Vein endothelial cell (primary cell): ENCODE measurements at places on chromosomes 2 and 18. TPM values are rescaled to one million over a fixed set of nuclear protein-coding genes. Genes with fewer than 3 reads are reported as not detected.

The ALPG gene
- not detected in 2 replicates for total RNA-seq

The VWC2L gene
- not detected in 2 replicates for total RNA-seq

The SERPINB3 gene
- total RNA-seq: not detected in 2 replicates

The CDH20 gene
- total RNA-seq: not detected in 2 replicates

The ZDBF2 gene
- 13.4 and 13.5 TPM in 2 replicates for total RNA-seq

The C2orf72 gene
- total RNA-seq: under 0.01 TPM in 1 of 2 replicates, not detected in the other

The SCN9A gene
- 0.33 and 0.96 TPM in 2 replicates for total RNA-seq

The CTAGE1 gene
- under 0.01 TPM in 1 of 2 replicates, not detected in the other for total RNA-seq

The POTEJ gene
- total RNA-seq: 0.19 and 0.65 TPM in 2 replicates

The SKA1 gene
- total RNA-seq: 6.9 and 20.1 TPM in 2 replicates

The BUB1 gene
- 39.0 and 45.4 TPM in 2 replicates for total RNA-seq

The PIEZO2 gene
- 103 and 134 TPM in 2 replicates for total RNA-seq

The SCYGR4 gene
- total RNA-seq: not detected in 2 replicates

The BOLL gene
- total RNA-seq: not detected in 2 replicates

The CYP26B1 gene
- 0.19 and 0.65 TPM in 2 replicates for total RNA-seq

The EEF1B2 gene
- 517 and 547 TPM in 2 replicates for total RNA-seq

The RESP18 gene
- total RNA-seq: not detected in 2 replicates

The UNC80 gene
- total RNA-seq: under 0.01 TPM in 1 of 2 replicates, not detected in the other

The ALKAL2 gene
- not detected in 2 replicates for total RNA-seq

The TRPM8 gene
- not detected in 2 replicates for total RNA-seq

The GNLY gene
- not detected in 2 replicates for total RNA-seq

The MEP1B gene
- total RNA-seq: not detected in 2 replicates

The RGPD4 gene
- not detected in 2 replicates for total RNA-seq

The LOXHD1 gene
- not detected in 2 replicates for total RNA-seq

The IL36B gene
- total RNA-seq: not detected in 2 replicates

The SULT1C2 gene
- total RNA-seq: not detected in 2 replicates

The MERTK gene
- 35.0 and 41.8 TPM in 2 replicates for total RNA-seq

The GGCX gene
- 40.2 and 43.5 TPM in 2 replicates for total RNA-seq

The STEAP3 gene
- 13.4 and 20.6 TPM in 2 replicates for total RNA-seq

The CCDC74A gene
- total RNA-seq: 4.8 and 5.9 TPM in 2 replicates

The LAMA3 gene
- total RNA-seq: 6.2 and 6.5 TPM in 2 replicates

The B4GALT6 gene
- total RNA-seq: 11.4 and 17.1 TPM in 2 replicates

The LAMA1 gene
- total RNA-seq: 0.19 and 0.33 TPM in 2 replicates

The PAX8 gene
- 0.48 and 1.3 TPM in 2 replicates for total RNA-seq

The FBXO41 gene
- total RNA-seq: 0.33 and 0.96 TPM in 2 replicates

The TOGARAM2 gene
- 0.10 TPM in 1 of 2 replicates, not detected in the other for total RNA-seq

The TDRD15 gene
- total RNA-seq: not detected in 2 replicates

The RSAD2 gene
- 0.33 and 0.67 TPM in 2 replicates for total RNA-seq

The REG1A gene
- total RNA-seq: not detected in 2 replicates
